ENCODE measurements at places on chromosomes 16 and 17.

- no peak for DNase-seq
Measured at GRCh38 chr16:26749072-26749471, 317.7 kb upstream of the C16orf82 start.

- DNase-seq, result no peak
Measured at GRCh38 chr16:24045641-24046040, 209.9 kb downstream of the PRKCB start.

GRCh38 chr17:42399121-42399520, 10.9 kb upstream of the STAT3 start:
- no peak for DNase-seq

DNA sequence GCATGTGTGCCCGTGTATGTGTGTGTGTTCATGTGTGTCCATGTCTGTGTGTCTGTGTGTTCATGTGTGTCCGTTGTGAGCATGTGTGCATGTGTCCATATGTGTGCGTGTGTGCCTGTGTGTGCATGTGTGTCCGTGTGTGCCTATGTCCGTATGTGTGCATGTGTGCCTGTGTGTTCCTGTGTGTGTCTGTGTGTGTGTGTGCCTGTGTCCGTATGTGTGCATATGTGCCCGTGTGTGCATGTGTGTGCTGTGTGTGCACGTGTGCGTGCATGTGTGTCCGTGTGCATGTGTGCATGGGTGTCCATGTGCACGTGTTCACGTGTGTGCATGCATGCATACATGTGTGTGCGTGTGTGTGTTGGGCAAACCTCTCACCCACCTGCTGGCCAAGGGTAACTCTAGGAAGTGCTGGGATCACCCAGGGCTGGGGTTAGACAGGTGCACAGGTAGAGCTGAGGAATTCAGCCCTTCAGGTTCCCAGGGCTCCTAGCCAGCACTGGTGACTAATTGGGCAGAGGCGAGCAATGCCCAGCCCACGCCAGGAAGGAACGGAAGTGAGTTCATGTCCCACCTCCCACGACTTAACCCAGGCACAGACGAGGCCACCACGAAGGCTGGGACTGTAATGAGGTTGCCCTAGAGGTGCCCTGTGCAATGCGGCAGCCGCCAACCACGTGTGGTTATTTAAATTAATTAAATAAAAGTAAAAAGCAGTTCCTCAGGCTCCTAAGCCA, 8.2 kb upstream of the CSNK1D start:
- DNase-seq, result no peak

DNA sequence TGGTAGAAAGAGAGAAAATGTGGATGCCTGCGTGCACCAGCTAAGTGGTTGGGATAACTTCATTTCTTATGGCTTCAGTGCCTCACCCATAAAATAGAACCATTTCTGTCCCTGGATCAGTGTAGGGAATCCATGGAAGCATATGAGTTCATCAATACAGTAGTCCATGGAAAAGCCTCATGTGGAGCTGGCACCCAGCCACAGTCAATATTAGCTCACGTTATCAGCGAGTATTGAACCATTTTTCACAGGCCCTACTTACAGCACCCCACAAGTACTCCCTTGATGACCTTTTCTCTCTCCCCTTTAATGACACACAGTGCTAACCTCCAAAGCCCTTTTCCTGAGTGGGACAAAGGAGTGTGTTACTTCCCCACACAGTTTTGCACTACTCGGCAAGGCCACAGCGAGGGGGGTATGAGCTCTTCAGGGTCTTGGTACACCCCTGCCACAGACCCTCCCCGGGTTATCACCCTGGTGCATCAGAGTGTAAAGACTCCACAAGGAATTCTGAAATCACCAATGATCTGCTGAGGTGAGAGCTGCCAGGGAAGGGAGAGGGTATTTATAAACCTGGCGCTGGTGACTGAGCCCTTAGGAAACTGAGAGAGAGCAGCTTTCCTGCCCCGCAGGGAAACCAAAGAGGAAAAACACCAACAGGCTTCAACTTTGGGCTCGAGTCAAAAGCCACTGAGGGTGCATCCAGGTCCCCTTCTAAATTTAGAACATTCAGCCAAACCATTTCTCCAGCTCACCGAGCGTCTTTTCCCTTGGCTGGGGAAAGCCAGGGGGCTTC, 36.9 kb downstream of the DYNLRB2 start:
- no peak for DNase-seq

GRCh38 chr16:4474192-4474961, at the start of gene NMRAL1:
TSS of gene NMRAL1 (minus strand) at chr16:4474625. CDS start at chr16:4474132, 493 bp downstream.
- peak; percentile 86 for DNase-seq

DNA sequence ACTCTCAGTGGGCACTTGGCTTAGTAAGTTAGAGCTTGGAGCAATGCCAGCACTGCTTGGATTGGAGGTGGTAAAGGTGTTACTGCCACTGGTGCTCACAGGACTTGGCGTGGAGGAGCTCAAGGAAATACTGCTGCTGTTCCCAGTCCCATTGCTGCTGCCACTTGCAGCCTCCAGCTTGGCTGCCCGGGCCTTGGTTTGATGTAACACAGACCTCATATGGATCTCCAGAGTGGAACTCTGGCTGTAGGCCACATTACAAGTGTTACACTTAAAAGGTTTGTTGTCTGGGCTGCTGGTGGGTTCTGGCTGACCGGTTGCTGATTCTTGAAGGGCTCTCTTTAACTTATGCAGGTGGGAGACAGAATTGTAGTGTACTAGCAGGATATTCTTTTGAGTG, 250.3 kb downstream of the ZFHX3 start:
- DNase-seq, result no peak

- no peak for DNase-seq
Measured at GRCh38 chr16:59046335-59046734, 312.2 kb upstream of the GOT2 start.

DNA sequence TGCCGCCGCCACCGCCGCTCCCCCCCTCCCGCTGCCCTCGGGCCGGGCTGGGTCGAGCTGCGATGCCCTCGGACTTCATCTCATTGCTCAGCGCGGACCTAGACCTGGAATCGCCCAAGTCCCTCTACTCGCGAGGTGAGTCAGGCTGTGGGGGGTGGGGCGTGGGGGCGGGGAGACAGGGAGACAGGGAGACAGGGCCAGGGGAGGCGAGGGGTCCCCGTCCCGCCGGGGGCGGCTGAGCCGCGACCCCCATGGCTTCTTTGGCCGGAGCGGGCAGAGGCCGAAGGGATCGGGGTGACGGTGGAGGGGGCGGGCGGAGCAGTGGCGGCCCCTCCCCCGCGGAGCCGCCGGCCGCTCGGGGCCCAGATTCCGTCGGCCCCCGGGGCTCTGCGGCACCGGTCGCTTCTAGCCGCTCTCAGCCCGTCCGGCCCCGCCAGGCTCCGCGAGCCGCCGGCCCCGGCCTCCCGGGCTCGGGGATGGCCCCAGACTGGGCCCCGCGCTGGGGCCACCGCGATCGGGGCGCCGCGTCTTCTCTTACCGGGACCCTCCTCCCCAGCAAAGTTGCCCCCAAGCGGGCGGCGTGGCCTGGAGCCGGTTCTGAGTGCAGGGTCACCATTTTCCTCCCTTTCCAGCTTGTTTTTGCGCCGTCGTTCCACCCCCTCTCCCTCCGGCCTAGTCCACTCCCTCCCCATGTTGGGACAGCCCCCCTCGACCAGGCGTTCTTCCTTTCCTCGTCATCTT, 644 bp downstream of the NFAT5 start:
- peak; percentile 36 for DNase-seq

GRCh38 chr17:41523787-41524186, 4.3 kb downstream of the KRT19 start:
- DNase-seq, result no peak

DNA sequence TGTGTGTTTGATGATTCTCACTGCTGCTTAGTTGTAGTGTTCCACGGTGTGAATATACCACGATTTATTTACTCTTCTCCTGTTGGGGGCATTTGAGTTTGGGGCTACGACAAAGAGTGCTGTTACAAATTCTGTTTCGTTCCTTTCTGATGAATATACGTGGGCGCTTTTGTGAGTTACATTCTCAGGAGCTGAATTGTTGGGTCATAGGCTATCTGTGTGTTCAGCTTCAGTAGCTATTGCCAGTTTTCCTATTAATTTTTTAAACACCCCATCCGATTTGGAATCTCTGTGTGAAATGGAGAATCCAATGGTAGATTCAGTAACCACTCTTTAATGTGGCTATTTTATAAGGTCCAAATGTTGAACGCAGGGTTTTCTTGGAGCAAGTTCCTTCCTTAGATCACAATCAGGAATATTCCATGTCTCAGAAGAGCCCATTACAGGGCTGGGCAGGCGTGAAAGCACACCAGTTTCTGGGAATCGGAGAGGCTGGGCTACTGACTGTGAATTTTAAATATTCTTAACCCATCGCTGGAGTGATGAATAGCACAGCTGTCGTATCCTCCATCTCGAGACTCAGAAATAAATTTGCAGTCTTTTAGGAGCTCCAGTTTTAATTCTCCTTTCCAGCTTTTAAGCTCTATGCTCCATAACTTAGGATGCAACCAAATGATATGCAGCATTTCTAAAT, 115.9 kb downstream of the PITPNC1 start:
- DNase-seq, result no peak

GRCh38 chr16:74774223-74775139, at the start of gene FA2H:
TSS of gene FA2H (minus strand) at chr16:74774820. CDS start at chr16:74774755, 65 bp downstream.
- DNase-seq, result peak; percentile 42

GRCh38 chr17:2706911-2707510, 4.6 kb downstream of the CLUH start:
- DNase-seq, result no peak

GRCh38 chr16:80480664-80481063, 60.1 kb upstream of the DYNLRB2 start:
- DNase-seq, result no peak

GRCh38 chr16:18959031-18959505, 24.7 kb upstream of the TMC7 start:
- no peak for DNase-seq

DNA sequence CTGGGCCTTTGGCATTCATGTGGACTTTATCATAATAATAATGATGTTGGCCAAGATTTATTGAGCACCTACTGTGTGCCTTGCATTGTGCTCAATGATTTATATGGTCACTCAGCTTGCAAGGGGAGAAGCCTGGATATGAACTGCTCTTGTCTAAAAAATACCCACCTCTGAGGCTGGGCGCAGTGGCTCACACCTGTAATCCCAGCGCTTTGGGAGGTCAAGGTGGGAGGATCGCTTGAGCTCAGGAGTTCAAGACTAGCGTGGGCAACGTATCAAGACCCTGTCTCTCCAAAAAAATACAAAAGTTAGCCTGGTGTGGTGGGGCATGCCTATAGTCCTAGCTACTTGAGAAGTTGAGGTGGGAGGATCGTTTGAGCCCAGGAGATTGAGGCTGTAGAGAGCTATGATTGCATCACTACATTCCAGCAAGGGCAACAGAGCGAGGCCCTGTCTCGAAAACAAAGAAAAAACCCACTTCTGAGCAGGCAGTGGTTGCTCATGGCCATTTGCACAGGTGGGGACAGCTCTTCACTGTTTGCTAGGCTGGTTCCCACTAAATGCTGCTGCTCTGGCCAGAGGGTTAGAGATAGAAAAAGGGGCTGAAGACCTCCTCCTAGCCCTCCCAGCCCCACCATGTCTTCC, 4.3 kb upstream of the ADGRG1 start:
- no peak for DNase-seq

DNA sequence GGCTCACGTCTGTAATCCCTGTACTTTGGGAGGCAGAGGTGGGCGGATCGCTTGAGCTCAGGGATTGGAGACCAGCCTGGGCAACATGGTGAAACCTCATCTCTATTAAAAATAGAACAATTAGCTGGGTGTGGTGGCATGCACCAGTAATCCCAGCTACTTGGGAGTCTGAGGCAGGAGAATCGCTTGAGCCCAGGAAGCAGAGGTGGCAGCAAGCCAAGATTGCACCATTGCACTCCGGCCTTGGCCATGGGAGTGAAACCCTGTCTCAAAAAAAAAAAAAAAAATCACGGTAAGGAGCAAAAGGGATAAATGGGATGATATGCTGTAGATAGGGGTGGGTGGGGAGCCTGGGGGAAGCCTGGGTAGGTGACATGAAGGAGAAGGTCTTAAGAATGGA, 20.4 kb upstream of the TMEM98 start:
- DNase-seq, result no peak

- DNase-seq, result peak; percentile 52
Measured at GRCh38 chr17:50056217-50056960, 479 bp downstream of the ITGA3 start.

DNA sequence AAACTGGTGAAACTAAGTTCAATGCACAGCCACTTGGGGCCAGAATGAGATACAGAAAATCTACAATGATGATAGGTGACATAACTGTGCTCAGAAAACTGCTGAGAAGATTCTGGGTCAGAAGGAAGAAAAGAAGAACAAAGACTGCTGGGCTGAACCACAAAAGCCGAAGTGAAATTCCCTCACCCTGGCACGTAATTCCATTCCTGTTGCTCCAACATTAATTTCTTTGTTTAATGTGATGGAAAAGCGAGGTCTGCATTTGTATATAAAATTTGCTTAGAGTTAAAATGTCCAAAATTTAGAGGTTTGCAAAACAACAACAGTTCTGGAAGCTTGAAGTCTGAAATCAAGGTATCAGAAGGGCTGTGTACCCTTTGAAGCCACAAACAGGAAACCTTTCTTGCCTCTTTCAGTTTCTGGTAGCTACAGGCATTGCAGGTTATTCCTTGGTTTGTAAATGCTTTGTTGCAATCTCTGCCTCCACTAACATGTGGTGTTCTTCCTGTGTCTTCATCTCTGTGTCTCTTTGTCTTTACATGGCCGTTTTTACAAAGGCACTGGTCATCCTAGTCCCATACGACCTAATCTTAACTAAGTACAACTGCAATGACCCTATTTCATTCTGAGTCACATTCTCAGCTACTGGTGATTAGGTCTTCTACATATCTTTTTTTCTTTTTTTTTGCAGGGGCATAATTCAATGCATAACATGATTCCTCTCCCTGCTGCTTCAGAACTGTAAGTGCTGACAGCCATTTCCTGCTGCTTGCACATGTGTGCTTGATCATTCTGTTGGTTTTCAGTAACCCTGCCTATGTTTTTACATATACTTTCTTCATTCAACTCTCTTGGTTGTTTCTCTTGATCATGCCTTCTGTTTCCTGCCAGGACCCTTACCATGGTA, 603.0 kb upstream of the CDH8 start:
- no peak for DNase-seq

GRCh38 chr17:29848737-29849136, 81.3 kb downstream of the SSH2 start:
- DNase-seq, result no peak

DNA sequence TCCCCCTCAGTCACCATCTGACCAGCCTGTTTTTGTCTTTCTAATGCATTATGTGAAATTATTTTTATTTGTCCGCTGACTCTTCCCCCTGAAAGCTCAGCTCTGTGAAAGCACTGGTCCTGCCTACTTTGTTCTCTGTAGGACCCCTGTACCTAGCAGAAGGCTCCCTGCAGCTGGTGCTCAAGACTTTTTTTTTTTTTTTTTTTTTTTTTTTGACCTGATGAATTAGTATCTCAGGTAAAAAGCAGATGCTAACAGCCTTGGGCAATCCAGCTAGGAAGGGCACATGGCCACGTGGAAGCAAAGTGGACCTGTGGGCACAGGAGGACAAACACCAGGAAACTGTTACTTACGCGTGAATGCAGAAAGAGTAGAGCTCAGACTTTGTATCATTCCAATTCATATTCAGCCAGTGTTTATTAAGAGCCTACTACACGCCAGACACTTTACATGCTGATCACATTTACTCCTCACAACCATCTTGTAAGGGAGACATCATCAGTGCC, 629 bp upstream of the UNC119 start:
- no peak for DNase-seq

- DNase-seq, result no peak
Measured at GRCh38 chr17:75739801-75740200, 18.5 kb downstream of the ITGB4 start.

- no peak for DNase-seq
Measured at GRCh38 chr16:79162977-79163376, 437.6 kb downstream of the MAF start.

GRCh38 chr17:37512442-37513068, 22.9 kb downstream of the DUSP14 start:
- no peak for DNase-seq

- no peak for DNase-seq
Measured at GRCh38 chr17:75147878-75148546, 6.3 kb downstream of the JPT1 start.

Data from CD4-positive, alpha-beta T cell treated with Interleukin-6 at 100 ng/mL for 8 hours (primary cell).